ENCODE measurements at places on chromosomes 5 and 9.

GRCh38 chr5:130109152-130109551 is 204.9 kb downstream of the CHSY3 start:
- no peak for DNase-seq

DNA sequence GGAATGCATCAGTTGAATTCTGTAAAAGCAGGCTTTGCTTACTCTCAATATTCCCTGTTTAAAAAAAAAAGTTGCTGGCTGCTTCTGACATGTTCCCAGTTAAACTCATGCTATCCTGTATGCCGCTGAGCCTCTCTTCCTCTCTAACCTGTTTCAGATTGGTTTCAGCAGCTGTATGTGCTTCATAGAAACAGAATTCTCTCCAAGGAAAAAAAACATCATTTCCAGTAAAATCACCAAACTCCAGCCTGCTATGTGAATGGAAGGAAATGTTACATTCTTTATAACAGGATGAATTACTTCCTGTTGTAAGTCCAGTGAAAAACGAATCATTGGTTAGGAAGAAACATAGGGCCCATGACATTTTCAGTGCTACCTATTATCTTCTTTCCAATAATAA is 25.7 kb upstream of the KCNV2 start:
- no peak for DNase-seq

- no peak for DNase-seq
Observed at GRCh38 chr5:107576736-107577393, 93.9 kb downstream of the EFNA5 start.

DNA sequence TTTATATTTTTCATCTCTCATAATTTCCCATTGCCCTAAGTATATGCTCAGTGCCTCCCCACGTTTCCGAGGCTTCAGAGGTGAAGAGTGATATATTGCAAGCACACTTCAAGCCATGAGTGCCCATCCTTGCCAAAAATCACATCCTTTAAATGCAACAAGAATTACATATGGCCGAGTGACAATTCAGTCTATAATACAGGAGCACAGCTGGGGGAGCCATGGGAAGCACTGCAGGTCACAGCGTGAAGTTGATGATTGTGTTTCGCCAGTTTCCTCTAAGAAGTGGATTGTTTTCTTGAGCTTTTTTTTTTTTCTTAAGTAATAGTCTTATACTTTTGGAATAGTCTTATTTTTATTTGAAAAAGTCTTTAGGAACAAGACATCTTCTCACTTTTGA is 61.1 kb downstream of the MTRR start:
- DNase-seq, result no peak

DNA sequence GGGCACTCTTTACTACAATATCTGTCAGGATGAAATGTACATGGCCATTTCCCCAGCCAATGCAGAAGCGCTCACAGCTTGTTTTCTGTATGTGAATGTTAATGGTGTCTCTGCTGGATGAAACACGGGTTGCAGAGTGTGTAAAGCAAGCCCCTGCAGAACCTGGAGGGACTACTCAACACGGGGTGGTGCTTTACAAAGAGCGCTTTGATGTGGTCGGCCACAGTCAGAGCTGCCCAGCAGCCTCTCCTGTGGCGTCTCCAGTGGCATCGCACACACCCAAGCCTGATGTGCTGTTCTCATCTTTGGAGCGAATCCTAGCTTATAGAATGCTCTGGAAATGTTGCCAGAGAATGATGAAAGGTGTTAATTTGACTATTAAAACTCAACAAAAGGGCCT is 162.7 kb upstream of the NFIL3 start:
- DNase-seq, result no peak

- no peak for DNase-seq
Observed at GRCh38 chr5:140634103-140634502, 1.1 kb upstream of the CD14 start.

DNA sequence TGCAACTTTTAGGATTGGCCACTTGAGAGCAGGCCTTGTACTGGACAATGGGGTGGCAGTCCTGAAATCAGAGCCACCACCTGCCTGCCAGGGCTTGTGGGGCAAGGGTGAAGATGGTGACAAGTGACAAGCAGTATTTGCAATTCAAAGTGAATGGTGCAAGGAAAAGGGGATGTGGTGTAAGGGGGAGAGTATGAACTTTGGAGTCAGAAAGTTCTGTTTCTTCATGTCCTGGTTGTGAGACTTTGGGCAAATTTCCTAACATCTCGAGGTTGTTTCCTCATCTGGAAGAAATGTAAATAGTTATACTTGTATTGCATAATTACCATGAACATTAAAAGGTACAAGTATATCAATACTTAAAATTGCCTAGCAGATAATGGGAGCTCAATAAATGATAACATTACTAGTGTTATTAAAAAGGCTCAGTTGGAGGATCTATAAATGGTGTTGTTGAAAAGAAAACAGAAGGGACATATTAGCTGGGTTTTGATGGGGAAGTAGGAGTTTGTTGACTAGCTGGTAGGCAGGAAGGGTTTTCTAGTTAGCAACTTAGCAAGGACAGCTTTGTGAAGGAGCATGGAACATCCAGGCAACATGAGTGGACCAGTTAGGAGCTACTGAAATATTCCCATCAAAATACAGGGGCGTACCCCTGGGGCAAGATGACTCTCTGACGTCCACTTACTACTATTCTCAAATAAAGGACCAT is 21.3 kb upstream of the MEGF9 start:
- peak; percentile 29 for DNase-seq

DNA sequence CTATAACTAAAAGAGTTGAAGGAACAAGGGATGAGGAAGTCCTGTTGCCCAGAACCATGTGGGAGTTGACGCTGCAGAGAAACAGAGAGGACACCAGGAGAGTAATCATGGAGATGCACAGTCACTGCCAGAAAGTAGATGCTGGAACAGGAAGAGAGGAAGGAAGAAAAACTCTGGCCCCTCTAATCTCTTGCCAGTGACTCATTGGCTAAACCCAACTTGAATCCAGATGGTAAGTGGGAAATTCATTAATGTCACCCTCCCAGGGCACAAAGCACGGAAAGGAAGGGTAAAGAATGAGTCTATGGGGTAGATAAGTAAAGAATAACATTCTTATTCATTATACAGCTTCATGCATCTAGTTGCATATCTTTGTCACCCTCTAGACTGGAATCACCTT is 631.9 kb downstream of the PRELID2 start:
- DNase-seq, result no peak

GRCh38 chr9:131732061-131732526 is 7.8 kb downstream of the RAPGEF1 start:
- DNase-seq, result peak; percentile 76

DNA sequence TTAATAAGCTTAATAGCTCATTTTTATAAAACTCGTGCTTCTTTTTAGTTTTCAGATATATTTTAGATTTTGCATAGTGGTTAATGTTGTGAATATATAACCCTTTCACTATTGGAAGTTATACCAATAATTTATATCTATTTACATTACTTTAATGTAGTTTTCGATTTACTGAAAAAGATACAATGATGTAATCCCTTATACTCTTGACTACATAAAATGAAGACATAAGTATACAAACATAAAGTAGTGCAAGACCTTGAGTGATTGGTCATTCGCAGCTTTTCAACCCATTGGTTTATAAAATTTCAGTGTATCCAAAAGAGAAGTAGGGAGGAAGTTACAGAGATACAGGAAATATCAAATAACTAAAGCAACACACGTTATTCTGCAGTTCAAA is 84.3 kb upstream of the GRHPR start:
- DNase-seq, result no peak

- DNase-seq, result peak; percentile 23
Observed at GRCh38 chr9:129237164-129237611, 59.1 kb upstream of the IER5L start.

- DNase-seq, result no peak
Observed at GRCh38 chr5:42720251-42720650, 36.4 kb upstream of the CCDC152 start.

Data from psoas muscle (tissue), 8 donors.